ENCODE measurements at places on chromosomes 5 and 9.
A peak's percentile ranks its signal among the peaks of the same experiment; 100 is the strongest.

GRCh38 chr9:7879551-7880245 lies 80.1 kb upstream of the DMAC1 start:
- peak; percentile 77 for DNase-seq

DNA sequence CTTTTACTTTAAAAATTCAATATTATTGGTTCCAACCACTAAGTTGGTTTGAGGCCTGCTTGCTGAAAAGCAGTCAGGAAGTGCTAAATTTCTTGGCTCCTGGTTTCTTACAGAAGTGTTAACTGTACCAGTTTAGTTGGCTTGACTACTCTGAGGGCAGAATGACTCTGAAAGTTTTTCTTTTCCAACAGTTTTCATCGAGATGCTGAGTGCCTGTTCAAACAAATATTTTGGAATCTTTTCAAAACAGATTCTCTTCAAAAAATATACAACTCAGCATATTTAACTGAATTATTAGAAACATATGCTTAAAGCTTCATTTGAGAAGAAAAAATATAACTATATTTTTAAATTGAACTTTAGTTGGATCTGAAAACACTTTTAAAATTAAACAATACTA lies 37.0 kb downstream of the SLC38A9 start:
- DNase-seq, result no peak

GRCh38 chr5:14534773-14535172 lies 46.8 kb upstream of the OTULINL start:
- DNase-seq, result no peak

DNA sequence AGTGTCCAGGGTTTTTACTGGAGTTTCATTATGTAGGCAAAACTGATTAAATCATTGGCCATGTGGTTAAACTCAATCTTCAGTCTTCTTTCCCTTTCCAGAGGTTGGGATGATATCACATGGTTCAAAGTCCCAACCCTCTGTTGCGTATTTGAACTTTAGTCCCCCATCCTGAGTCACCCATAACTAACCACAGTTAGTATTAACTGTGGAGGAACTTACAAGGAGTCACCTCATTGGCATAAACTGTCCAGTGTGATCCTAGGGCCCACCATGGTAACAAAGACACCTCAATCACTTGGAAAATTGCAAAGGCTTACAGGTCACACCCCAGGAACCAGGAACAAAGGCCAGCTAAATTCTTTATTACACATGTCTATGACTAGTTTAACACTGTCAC lies 188.5 kb downstream of the COX7C start:
- no peak for DNase-seq

DNA sequence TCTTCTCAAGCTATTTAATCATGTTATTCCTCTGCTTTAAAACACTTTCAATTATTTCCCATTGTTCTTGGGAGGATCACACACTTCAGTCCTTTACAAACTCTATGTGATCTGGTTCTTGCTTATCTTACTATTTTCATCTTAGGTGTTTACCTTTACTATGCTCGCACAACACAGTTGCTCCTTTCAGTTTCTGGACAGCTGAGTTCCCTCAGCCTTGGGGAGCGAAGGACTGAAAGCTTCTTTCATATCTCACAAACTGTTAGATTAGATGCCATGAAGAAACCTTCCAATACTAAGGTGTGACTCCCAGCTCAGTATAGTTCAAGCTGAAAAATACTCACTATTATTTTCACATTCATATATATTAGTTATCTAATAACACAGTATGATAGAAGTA lies 117.9 kb downstream of the CDC42SE2 start:
- DNase-seq, result no peak

- no peak for DNase-seq
Measured at GRCh38 chr9:122033775-122034373, 59.2 kb downstream of the TTLL11 start.

- no peak for DNase-seq
Measured at GRCh38 chr5:42984307-42984706, 55.8 kb downstream of the ANXA2R start.

- no peak for DNase-seq
Measured at GRCh38 chr5:135993335-135993879, 35.4 kb upstream of the TGFBI start.

GRCh38 chr9:88872192-88872946 lies 118.9 kb upstream of the S1PR3 start:
- DNase-seq, result no peak

DNA sequence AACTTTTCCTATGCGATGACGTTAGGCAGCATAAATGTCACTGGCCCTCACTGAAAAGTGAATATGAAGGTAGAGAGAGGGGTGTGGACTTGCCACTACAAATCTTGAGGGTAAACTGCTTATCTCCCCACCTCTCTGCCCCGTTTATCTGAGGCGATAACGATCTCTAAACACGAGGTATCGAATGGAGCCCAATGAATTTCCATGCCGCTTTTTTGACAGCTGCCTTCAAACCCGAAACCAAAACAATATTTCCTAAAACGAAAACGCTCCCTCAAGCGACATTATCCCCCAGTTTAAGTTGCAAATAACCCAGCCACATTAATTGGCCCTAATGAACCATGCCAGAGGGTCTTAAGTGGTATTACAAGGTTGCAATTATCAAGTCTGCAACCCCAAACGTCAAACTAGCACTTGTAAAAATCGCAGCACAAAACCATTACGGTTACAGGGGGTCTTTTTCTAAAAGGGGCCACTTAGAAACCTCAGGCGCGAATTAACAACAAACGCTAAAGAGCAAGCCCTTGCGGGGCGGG lies 1.4 kb downstream of the NR3C1 start:
- peak; percentile 49 for DNase-seq
